CD8-positive, alpha-beta memory T cell (primary cell): ENCODE measurements at places on chromosomes 1 and 21. TPM values are rescaled to one million over a fixed set of nuclear protein-coding genes. Genes with fewer than 3 reads are reported as not detected.

Gene ETV3
- 24.8 TPM for total RNA-seq

- peaks cover 34% of the 10 kb centered on the region for H3K27me3 ChIP-seq
- H3K4me1 ChIP-seq = no peaks in the 10 kb centered on the region
- no peaks in the 10 kb centered on the region for H3K36me3 ChIP-seq
- H3K27ac ChIP-seq = no peak overlapping the region
- DNase-seq = no peak
- no peak overlapping the region for H3K4me3 ChIP-seq
Observed at GRCh38 chr1:22141554-22142314, 1.2 kb downstream of the WNT4 start.

Gene FCER1A
- total RNA-seq = not detected

DNA sequence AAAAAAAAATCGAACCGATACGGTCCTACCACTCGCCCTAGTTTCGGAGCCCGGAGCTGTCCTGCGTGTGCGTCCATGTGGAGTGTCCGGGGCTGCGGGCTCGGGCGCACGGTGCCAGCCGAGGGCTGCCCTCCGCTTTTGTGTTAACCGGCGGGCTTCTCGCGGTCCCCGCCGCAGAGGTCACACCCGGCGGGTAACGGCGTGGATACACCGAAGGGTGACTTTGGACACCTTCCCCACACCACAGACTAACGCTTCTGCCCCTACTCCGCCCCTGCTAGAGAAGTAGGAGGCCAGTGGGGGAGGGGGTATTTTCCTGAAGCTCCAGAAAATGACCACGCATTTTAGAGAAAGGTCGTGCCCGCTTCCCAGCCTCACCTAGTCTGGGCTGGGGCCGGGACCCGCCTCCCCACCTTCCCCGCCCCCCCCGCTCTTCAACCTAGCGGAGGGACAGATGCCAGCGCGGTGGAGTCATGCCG lies 609 bp upstream of the ATF3 start:
- DNase-seq = no peak
- peaks cover 40% of the 10 kb centered on the region for H3K27me3 ChIP-seq
- H3K36me3 ChIP-seq = no peaks in the 10 kb centered on the region
- peaks cover 26% of the 10 kb centered on the region for H3K4me1 ChIP-seq
- peak overlapping the region; percentile 71 for H3K27ac ChIP-seq
